ENCODE measurements at places on chromosomes 3 and 15.

GRCh38 chr3:189921770-189922169, 198.9 kb downstream of the P3H2 start:
- no peak for DNase-seq

DNA sequence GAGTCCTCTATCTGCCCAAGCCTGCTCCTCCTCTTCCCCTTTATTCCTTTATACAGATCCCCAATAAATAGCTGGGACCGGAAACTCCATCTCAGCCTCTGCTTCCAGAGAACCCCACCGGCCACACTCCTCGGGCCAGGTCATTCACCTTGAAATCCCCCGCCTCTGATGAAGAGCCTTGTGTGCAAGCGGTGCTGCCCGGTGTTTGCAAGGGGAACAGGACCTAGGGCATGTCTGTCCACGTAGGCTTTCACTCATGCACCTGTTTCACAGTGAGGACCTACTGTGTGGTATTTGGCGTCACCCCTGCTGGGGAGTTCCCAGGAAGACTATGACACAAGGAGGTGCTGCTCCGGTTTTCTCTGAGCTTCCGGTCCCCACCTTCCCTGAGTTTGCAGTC, 54.0 kb downstream of the WNT7A start:
- DNase-seq = no peak

DNA sequence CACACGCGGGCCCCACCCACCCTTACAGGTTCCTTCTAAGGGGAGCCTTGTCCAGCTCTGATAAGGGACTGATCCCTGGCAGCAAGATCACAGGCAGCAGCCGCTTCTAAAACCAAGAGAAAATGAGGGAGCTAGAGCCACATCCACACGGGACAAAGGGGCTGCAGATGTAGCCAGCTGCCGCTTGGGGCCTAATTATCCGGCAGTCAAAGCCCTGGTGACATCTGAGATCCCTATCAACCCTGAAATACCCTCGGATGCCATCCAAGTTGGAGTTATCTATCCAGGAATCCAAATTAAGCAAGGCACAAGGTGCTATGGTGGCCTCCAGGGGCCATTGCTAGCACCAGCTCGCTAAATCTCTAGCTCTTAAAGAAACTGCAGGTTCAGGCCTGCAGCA, 248.3 kb downstream of the VPS13C start:
- DNase-seq = no peak

DNA sequence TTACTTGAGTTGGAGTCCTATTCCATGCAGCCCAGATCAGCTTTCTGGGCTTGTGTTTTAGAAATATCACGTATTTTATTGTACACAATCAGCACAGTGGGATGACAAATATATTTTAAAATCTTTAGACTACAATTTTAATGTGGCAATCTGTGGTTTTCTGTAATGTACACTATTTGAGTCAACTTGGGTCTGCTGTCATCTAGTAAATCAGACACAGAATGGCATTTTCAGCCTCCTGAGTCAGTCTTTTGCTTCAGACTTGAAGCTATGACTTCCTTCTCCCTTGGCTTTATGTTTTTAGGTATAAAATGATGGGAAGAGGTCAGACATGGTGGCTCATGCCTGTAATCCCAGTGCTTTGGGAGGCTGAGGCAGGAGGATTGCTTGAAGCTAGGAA, 232.1 kb downstream of the NECTIN3 start:
- DNase-seq = no peak

DNA sequence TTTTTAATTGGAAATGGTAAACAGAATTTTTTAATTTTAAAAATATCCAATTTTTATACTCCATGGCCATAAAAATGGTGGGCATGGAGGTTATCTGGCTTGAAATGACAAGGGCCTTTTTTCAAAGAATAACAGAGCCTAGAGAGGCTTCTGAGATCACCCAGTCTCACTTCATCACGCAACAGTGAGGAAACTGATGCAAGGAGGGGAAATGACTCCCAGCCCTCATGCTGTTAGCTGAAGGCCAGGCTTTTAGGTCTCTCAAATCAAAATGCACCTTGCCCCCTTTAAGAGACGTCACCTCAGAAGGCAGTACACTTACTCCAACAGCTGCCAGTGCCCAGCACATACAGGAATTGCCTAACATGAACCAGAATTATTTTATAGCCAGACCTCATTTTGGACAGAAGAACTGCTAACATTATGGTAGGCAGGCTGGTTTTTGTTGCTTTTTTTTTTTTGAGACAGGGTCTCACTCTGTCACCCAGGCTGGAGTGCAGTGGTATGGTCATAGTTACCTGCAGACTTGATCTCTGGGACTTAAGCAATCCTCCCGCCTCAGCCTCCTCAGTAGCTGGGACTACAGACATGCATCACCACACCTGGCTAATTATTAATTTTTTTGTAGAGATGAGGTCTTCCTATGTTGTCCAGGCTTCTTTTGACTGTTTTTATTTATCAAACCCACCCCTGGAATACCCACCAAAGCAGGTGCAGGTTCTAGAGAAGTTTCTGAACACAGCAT, 9.1 kb downstream of the RAB43 start:
- DNase-seq = no peak

Data from WTC11 (cell line).